NCI-H2227 treated with DMSO at 0.1 percent for 48 hours (cell line): ENCODE measurements at places on chromosomes 1 and 21.

DNA sequence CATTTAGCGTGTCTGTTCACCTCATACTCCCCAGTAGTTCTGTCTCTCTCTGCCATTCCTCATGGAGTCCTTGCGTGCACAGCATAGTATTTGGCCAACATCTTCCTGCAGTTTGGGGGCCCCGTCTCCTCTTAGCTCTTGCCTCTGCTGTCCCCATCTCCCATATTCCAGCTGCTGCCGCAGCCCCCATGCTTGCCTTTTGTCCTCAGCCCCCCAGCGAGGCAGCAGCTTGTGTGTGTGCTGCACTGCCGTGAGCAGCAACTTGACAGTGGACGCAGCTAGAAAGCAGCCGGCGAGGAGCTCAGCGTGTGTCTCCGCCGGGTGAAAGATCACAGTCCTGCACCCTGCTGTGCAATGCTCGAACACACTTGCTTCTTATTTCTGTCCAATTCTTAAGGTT, 164.2 kb upstream of the COL6A1 start:
- no peak for DNase-seq

DNA sequence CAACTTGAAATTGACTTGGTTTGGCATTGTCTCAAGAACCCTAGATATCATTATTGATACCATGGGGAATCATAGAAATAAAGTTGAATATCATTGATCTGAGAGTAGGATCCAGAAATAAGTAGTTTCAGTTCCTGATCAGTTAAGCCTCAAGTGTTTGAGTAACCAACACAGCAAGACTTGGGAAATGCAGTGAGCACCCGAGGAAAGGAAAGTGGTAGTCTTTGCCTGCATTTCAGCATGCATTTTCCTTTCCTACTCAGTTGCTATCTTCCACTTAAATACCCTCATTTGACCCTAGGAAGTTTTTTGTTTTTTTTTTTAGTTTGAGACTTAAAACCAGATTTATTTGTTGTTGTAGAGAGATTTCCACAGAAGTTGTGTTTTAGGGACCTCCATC, 18.9 kb downstream of the CLEC20A start:
- no peak for DNase-seq

DNA sequence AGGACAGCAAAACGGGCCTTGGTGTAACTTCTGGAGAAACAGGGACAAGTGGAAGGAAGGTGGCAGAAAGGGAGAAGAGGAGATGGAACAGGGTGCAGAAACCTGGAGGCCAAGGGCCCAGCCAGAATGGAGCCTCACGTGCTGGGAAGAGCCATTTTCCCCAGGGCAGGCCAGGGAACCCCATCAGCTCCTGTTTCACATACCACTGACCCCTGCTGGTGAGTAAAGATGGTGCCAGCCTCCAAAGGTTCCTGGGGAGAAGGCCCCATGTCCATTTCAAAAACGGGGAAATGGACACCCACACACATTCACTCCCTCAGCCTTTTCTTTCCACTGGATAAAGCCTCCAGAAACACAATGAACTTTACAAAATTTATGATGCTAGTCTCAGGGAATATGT, 57.6 kb upstream of the JUN start:
- no peak for DNase-seq

DNA sequence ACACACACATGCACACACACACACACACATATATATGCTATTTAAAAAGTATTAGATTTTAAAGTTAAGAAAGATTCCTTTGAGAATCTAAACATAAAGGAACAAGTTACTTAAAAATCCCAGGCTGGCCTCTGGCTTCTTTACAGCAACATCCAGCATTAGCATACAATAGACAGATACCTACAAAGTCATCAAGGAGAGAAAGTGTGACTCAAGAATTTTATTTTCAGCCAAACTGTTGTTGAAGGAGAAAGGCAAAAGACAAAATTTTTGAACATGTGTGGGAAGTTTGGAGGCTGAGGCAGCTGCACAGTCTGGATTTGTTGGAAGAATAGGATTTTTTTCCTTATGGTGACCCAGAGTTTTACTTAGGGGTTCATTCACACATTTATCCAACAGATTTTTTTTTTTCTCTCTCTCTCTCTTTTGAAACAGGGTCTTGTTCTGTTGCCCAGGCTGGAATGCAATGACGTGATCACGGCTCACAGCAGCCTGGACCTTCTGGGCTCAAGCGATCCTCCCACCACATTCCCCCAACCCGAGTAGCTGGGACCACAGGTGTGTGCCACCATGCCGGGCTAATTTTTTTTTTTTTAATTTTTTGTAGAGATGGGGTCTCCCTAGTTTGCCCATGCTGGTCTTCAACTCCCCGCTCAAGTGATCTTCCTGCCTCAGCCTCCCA, 24.0 kb upstream of the SPOCD1 start:
- DNase-seq = no peak

GRCh38 chr1:209427811-209428210, 155.7 kb upstream of the CAMK1G start:
- DNase-seq = no peak
